ENCODE measurements at places on chromosomes 3 and 15.

- DNase-seq = no peak
Measured at GRCh38 chr3:52121464-52121805, 32.8 kb downstream of the POC1A start.

DNA sequence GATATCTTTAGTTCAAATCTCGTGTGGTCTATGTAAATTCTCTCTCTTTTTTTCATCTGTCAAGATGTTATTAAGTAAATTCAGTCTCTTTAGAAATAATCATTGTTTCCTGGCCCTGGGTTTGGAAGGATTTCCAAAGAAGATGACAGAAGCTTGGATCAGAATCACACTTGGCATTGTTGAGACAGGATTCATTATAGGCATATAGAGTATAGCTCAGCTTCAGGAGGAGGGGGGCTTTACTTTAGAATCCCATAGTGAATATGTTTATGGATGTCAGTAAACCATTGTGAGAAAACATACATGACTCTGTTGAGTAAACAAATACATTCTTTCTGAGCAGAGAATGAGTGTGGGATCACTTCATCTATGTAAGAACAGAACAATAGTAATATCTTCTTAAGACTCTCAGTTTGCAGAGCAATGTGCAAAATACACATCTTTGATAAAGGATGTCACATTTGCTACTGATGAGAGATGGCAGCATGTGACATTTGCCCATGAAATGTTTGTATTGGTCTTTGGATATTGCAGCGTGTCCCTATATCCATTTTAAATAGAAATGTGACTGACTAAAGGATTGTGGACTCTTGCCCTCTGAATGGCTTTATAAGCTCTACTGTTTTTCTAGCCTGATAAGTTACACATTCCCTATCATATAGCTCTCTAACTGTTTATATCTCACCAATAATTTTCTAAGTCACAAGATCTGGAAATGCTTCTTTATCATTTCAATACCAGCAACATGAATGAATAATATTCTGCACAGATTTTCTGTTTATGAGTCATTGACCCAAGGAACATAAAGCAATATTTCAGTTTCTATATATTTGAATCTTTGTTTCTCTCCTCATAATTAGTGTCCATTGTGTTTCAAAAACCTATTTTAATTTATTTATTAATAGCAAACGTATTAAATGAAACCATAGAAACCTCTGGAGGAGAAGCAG lies 95.6 kb upstream of the THRB start:
- DNase-seq = no peak

DNA sequence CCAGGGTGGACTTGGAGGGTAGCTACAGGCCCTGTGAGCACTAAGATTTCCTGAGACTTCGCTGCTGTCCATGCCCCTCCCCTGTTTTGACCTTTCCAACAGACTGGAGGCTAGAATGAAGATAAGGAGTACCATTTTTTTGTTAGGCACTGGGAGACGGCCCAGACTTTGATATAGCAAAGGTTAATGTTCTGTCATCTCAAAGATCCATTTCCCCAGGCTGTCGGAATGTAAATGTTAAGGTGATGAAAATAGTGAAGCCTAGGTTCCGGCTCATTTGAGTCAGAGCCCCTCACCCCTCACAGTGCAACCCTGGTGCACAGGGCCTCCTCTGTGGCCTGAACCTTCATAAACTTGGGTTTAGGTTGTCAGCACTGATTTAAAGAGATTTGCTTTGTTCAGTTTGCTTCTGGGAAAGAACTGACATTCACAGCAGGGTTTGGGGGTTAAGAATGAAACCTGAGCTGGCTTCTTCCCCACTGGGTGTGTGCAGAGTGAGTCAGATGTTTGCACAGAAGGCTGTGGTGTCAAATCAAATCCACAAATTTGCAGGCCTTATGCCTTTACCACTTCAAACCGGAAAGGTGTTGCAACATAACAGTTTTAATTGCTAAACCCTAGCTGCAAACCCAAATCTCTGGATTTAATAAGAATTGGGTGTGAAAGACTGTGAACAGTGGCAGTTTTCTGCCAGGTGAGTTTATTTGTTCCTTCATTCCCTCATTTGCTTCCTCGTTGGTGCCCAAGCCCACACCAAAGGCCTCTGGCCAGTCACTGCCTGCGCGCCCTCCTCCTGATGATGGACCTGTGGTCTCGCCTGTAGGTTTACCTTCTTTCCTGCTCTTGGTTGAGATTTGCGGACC lies 20.6 kb upstream of the KCTD6 start:
- DNase-seq = peak; percentile 80

DNA sequence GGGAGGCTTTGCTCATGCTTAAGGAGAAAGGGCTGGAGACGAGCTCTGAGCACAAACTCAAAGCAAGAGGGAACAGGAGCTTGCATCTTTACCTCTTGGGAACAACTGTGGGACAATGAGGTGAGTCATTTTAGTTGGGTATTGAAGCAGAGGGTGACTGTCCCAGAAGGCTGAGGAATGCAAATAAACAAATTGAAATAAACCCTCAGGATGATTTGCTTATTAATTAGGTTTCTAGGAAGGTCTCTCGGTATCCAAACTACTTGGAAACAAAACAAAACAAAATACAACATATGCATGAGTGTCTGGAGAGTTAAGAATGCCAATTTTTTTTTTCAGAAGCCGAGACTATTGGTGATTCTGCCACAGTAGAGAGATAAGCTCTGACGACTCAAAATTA lies 38.4 kb upstream of the CACNA2D3 start:
- DNase-seq = no peak

DNA sequence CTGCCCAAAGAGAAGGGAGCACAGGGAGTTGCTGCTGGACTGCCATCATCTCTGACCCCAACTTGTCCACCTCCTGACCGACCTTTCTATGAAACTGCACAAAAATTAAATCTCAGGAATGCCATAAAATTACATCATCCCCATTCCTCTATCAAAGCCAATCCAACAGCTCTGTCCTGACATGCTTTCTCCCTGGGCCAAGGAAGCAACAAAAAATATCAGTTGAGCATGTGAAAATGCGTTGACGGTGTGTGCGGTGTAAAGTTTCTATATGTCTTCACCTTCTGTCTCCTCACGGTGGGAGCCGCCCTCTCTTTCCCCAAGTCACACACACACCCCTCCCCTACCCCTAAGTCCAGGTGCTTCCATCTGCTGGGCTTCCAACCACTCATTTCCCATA lies 3.6 kb upstream of the ZNF774 start:
- DNase-seq = no peak

DNA sequence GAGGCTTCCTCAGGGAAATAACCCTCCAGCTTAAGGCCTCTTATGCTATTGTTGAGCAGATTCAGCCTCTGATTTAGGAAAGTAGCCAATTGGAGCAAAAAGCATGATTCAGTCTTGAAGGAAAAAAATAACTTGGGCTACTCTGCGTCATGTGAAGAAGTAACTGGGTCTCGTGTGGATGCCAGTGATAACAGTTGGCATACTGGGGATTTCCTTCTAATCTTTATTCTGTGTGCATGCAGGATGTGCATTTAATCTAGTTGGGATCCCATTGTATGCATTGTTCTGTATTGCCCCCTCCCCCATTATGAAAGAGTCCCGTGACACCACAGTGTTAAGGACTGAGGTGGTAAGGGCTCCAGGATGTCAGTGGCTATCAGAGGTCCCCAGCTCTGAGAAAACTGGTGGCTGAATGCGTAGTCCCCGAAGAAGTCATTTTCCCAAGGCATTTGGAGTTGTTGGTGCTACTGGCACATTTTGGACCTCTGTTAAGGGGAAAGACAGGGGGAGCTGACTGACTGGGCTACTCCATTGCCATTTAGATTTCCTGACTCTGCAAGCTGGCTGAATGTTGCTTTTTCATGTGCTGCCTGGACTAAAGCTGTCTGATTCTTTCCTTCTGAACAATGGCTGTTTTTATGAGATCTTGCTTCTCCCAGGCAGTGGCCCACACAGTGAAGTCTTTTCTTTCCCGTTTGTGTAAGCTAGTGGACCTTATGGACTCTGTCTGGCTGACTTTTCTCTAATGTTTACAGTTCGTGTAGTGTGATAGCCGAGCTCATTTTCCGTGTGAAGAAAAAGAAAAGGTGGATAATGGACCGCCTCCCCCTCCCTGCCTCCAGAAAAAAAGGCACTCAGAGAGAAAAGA lies 38.4 kb upstream of the TRAK1 start:
- peak; percentile 39 for DNase-seq

DNA sequence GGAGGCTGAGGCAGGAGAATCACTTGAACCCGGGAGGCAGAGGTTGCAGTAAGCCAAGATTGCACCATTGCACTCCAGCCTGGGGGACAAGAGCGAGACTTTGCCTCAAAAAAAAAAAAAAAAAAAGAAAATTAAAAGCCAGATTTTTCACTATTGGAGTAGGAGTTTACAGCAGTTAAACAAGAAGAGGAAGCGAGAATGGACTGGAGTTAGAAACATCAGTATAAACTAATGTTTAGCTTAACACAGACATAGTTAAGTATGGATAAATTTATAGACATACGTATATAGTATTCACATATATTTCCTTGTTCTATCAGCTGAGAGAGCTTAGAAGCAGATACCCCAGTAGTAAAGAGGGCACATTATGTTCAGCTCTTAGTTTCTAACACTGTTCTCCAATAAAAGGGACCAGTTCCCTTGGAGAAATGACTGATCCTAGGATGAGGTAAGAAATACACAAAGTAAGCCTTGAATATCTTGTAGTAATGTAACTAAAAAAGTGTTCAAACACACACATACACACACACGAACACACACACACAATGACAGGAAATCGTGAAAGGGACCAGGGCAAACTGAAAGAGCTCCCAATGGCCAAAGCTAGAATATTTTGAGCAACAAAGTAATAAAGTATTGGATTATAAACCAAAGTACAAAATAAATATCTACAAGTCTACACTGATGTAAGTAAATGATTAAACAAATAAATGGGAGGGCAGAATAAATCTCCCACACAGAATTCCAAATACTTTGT lies 25.1 kb downstream of the PIK3CB start:
- no peak for DNase-seq

GRCh38 chr3:23501201-23501802 lies 298.2 kb downstream of the UBE2E2 start:
- DNase-seq = no peak

DNA sequence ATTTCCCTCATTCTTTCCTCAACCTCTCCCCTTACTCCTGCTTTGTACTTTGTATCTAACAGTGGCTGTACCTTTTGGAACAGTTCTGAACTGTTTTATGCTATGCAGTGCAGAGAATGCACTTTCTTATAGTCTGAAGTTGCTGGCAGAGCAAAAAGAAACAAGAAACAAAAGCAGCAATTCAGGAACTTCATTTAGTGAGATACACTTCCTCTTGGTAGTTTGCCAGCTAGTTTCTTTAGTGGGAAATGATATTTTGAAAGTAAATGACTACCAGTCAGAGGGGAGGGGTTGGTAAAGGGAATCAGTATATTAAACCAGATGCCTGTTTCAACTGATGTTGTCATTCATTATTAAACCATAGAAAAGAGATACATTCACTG lies 55.0 kb upstream of the CHD2 start:
- DNase-seq = no peak

- DNase-seq = no peak
Measured at GRCh38 chr3:66933233-66933632, 64.9 kb upstream of the KBTBD8 start.

DNA sequence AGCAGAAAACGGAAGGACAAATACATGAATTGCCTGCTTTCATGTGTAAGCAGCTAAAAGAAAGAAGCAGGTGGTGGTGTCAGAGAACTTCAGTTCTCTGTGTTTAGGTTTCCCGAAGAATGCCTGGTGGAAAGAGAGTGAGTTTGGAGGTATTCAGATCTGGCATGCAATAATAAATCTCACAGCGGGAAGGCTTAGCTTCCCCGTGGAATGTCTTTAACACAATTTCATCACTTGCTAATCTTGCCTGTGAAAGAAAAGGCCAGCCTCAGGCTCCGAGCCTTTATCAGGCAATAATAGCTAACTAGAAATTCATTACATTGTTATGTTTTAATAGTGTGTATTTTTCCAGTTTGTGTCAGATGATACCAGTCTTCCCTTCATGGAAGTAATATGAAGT lies 220.3 kb downstream of the PDZRN3 start:
- DNase-seq = no peak

DNA sequence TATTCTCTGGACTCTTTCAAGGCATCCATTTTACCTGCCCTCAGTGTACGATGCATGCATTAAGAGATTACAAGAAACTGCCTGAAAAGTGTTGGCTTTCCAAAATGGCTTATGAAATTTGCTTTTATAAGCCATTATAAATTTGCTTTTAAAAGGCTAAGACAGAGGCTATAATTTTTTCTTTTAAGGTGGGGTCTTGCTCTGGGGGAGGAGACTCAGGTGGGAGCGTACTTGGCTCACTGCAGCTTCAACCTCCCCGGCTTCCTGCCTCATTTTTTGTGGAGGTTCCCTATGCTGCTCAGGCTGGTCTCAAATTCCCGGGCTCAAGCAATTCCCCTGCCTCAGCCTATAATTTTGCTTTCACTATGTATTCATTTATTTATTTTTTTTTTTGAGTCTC lies 17.6 kb downstream of the TRA2B start:
- no peak for DNase-seq

GRCh38 chr3:172380632-172381031 lies 67.6 kb downstream of the GHSR start:
- DNase-seq = no peak

- no peak for DNase-seq
Measured at GRCh38 chr3:20130106-20130505, 55.9 kb downstream of the SGO1 start.

GRCh38 chr15:88043396-88043795 lies 213.1 kb downstream of the NTRK3 start:
- DNase-seq = no peak

GRCh38 chr3:49855662-49856061 lies 702 bp downstream of the TRAIP start:
- DNase-seq = no peak

DNA sequence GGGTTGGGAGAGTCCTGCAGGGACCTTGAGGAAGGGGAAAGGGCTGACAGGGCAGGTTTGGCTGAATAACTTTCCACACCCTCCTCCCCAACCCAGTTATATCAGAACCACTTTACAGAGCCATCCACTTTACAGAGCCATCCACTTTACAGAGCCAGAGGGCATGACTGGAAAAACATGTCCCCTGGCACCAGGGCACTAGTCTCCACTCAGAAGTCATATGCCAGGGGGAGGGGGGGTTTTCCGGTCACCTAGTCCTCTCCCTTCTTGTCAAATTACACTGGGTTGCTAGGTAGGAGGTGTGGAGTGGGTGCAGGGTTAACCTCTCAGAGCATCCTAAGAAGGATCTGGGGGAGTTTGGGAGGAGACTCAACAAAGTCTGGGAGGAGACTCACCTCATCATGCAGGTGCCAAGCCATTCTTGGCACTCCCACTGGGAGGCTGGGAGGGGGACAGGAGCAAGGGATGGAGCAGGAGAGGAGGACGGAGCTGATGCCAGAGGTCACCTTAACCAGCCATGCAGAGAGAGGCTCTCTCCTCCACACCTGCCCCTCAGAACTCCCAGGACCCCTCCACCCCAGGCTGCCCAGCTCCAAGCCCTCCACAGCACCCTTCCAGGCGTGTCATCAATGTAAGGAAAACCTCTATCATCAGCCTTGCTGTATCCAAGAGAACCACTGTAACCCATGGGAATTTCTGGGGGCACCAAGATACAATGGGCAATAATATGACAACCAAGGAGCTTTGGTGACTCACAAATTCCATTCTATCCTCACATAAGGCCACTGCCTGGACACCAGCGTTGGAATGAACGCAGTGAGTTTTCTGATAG lies 1.7 kb downstream of the LRRC2 start:
- DNase-seq = no peak

GRCh38 chr3:194931347-194931746 lies 245.7 kb downstream of the FAM43A start:
- no peak for DNase-seq
